A549 treated with ZK216348 at 1 μM for 4 hours (cell line): ENCODE measurements at places on chromosomes 3 and 15. TPM values are rescaled to one million over a fixed set of nuclear protein-coding genes. Genes with fewer than 3 reads are reported as not detected.

The PIGB gene
- 9.4 to 14.5 TPM (median 13.1 TPM) in 5 replicates for total RNA-seq

The CPNE9 gene
- 0.14 to 0.30 TPM (median 0.21 TPM) in 3 of 5 replicates, not detected in the others for total RNA-seq

The FSIP1 gene
- total RNA-seq, result 0.33 to 1.0 TPM (median 0.62 TPM) in 5 replicates

The KBTBD13 gene
- not detected in 5 replicates for total RNA-seq

The RBP2 gene
- total RNA-seq, result not detected in 5 replicates

The DVL3 gene
- 14.9 to 30.4 TPM (median 26.5 TPM) in 5 replicates for total RNA-seq

The ZNF609 gene
- 15.7 to 26.5 TPM (median 21.4 TPM) in 5 replicates for total RNA-seq
